ENCODE measurements at places on chromosomes 16 and 17.

DNA sequence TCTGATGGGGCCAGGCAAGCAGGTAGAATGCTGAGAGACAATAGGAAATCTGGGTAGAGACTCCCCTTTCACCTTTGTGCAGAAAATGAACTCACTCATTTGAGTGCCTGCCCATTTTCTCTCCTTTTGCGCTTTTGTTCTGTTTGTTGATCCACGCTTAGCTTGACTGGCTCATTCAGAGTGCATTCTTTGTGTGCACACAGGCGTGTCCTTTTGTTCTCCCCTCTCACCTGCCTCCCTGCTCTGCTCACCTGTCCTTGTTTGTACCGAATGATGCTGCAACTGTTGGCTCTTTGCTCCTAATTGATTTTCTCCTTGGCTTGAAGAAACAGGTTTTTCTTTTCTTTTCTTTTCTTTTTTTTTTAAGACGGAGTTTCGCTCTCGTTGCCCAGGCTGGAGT lies 15.8 kb downstream of the PGS1 start:
- no peak for DNase-seq

GRCh38 chr16:55999683-56000082 lies 124.5 kb upstream of the CES5A start:
- DNase-seq: no peak

- DNase-seq: no peak
Observed at GRCh38 chr16:27232061-27232900, 29.0 kb downstream of the KDM8 start.

DNA sequence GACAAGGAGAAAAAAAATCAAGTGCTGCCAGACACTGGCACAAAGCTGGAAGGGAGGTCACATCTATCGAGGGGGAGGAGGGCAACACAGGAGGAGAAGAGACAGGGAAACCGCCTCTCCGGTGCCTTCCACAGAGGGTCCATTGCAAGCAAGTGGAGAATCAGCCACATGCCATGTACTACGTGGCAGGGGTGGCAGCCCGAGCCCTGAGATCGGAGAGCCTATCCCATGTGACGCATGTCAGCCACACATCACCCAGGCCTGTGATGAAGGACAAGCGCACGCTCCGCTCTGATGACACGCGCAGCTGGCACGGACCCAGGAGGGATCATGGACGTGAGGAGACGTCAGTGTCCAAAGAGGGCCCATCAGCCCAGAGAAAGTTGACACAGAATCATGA lies 30.1 kb downstream of the ADCY9 start:
- DNase-seq: no peak

GRCh38 chr16:49183911-49184310 lies 97.7 kb downstream of the CBLN1 start:
- DNase-seq: no peak

DNA sequence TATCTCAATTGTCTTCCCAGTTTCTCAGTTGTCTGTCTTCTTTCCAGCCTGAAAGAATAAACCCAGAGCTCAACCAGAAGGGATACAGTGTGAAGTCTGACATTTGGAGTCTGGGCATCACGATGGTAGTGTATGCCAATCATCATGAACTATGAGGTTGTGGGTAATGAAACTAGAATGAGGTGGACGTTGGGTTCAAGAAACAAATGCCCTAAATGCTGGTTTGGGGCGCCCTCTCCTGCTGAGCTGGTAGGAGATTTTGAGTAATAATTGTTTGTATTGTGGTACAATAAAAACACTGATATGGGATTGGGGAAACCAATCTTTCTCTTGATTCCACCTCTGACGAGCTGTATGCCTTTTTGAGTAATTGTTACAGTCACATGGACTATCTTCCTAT lies 110.4 kb downstream of the MAP2K6 start:
- DNase-seq: no peak

DNA sequence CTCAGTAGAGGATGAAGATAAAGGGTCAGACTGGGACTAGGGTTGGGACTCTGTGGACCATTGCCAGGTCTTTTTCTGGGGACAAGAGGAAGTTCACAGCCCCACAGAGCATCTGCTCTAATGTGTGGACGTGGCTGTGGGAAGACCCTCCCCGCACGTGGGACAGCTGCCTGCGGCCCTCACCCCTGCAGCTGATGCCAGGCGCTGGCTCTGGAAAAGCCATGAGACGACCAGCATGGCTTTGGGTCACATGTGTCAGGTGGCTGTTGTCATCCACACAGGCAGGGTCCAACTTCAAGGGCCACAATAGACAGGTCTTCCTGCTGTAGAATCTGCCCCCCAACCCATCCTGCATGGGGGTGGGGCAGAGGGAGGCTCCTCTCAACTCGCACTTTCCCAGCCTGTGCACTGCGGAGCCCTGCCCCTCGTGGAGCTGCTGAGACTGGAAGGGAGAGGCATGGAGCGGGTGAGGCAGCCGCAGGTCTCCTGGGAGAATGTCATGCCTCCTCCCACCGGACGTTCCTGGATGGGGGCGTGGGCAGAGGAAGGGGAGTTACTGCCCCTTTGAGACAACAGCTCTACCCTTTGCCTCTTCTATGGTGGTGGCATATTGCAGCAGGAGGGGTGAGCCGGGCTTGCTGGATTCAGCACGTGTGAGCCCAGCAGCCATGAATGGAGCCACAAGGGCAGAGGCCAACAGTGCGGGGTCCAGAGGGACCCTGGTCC lies 53.4 kb downstream of the PIMREG start:
- no peak for DNase-seq

DNA sequence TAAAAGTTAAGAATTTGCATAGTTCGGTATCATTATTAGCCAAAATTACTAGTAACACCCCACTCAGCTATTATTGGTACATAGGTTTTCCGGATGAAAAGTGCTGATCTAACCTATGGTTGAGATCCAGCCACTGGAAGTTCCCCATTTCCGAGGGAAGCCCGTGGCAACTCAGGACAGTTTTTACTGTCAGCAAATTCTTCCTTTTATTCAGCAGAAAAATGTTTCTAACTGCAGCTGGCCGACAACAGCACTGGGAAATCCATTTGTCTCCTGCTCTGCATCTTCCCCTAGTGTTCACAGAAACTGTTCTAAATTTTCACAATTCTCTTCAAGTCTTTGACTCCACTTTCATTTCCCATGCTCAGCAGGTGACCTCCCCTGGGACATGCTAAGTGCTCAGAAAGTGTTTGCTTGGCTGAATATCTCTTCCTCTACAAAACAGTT lies 15.5 kb upstream of the MMD start:
- no peak for DNase-seq

DNA sequence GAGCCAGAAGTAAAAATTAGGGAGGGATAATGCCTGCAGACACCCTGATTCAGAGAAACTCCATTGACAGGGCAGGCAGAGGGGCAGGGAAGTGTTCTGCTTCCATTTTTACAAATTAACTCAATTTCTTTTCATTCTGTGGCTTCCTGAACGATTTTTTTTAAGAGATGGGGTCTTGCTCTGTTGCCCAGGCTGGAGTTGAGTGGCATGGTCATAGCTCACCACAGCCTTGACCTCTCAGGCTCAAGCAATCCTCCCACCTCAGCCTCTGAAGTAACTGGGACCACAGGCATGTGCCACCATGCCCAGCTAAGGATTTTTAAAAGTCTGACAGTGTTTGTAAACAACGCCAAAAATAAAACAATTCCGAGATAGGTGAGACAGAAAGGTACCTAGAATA lies 99.8 kb downstream of the SMG6 start:
- DNase-seq: no peak

DNA sequence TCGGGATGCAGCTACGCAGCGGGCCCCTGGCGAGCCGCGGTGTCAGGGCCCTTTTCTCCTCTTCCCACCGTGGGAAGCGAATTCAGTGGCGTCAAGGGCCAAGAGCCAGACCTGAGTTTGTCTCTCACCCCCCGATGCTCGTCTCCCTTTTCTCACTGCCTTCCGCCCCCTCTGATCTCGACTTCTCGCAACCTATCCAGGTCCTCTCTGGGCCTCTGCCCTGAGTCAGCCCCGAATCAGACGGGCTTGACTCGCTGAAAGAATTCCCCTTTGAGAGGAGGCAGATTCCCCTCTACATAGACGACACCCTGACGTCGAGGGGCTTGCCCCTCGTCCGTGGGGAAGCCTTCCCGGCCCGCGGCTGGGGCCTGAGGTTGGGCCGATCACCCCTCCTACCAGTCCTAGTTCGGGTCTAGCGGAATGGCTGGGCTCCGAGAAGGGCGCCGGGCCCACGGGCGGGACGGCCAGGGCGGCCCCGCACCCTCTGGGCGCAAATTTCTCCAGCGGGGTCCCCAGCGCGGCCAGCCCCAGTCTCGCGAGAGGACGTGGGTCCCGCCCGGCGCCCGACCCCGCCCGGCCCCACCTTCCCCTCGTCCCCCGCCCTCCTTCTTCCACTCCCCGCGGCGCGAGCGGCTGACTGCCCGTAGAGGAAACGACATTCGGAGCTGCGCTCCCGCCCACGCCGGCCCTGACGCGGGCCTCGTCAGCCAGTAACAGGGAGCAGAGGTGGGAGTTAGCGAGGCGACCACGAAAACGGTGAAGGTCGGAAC lies at the start of gene GGNBP2:
GGNBP2 (plus strand) TSS at position 613 of the 770 bp plus-strand sequence. CDS start 806 bp downstream, outside the sequence.
- peak; percentile 70 for DNase-seq

DNA sequence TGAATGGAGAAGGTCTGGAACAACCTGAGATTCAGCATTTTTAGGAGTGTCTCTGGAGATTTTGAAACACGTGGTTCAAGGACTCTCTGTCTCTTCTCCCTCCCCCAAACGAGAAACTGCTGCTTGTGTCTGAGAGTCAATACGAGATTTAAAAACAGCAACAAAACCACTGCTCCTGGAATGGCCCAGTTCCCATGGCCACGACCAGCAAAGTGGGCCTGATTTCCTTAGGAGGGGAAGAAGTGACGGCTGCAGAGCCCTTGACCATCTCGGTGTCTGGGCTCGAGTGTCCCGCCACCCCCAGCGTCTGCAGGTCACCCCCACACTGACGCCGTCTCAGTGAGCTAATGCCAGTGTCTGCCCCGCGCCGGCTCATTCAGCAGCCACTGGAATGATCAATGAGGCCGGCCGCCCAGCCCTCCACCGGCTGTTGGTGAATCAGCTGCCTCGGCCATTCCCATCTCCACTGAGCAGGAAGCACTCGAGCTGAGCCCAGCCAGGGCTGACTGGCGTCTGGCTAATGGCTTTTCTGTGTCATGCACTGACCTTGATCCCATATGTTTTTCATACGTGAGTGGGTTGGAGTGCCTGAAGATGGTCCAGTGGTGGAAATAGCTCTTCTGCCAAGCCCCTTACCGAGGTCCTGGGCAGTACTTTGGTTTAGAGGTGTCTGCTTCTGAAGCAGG lies 151.8 kb downstream of the PITPNC1 start:
- DNase-seq: no peak

GRCh38 chr17:72462407-72462806 lies 341.6 kb downstream of the SOX9 start:
- no peak for DNase-seq

GRCh38 chr16:30490210-30490609 lies 17.7 kb downstream of the ITGAL start:
- no peak for DNase-seq

GRCh38 chr17:10516065-10516464 lies 2.3 kb downstream of the MYH1 start:
- DNase-seq: no peak

DNA sequence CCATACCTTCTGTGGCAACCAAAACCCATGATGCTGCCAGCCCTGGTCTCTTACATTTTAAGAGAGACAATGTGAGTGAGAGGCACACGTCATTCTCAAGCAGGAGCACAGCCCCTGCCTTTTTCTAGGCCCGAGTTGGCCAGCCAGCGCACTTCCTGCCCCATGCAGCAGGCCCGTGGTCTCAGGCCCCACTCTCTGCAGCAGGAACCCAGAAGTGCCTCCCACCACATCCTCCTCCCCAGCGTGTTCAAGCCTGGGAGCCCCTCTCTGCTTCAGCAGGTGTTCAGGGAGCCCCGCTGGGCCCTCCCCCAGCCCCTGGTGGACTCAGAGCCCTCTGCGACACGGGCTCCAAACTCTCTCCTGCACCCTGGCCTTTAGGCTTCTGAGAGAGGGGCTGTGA lies 30.5 kb downstream of the ITGAE start:
- no peak for DNase-seq

DNA sequence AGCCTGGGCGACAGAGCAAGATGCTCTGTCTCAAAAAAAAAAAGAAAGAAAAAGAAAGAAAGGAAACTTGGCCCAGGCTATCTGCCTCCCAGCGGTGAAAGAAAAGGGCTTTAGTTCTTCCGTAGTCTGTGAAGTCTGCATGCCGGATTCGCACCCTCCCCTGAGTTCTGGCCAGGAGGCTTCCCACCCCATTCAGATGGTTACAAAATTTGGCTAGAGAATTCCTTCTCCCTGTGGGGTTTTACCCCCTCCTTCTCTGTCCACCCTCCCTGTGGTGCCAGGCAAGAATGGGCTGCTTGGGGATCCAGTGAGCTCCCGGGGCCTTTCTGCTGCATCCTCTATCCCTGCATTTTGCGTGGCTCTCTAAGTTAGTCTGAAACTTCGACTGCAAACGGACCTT lies 37.8 kb downstream of the PAFAH1B1 start:
- no peak for DNase-seq

GRCh38 chr17:3667366-3668278 lies 756 bp downstream of the TAX1BP3 start:
- no peak for DNase-seq

- no peak for DNase-seq
Observed at GRCh38 chr17:62933501-62934385, 32.3 kb upstream of the TANC2 start.

DNA sequence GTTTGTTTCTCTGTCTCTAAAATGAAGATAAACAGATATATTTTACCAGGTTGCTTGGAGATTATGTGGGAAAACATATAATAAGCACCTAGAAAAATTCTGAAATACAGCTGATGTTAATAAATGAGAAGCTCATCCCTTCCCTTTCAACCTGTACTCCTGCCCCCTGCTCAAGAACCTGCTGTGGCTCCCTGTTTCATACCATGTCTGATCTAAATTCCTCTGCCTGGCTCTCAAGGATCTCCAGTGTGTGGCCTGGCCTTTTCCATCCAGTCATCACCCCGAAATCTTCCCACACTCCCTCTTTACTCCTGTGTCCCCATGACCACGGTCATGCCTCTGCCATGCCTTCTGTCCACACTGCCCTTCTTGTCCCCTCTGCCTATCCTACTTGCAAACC lies 19.4 kb upstream of the DLX4 start:
- no peak for DNase-seq

- DNase-seq: no peak
Observed at GRCh38 chr16:68778551-68779231, 41.6 kb downstream of the CDH1 start.

- no peak for DNase-seq
Observed at GRCh38 chr16:24841291-24841690, 4.5 kb upstream of the SLC5A11 start.

- DNase-seq: no peak
Observed at GRCh38 chr17:13869331-13869940, 199.9 kb upstream of the COX10 start.

GRCh38 chr17:21495281-21495680 lies 119.1 kb downstream of the KCNJ12 start:
- DNase-seq: no peak

DNA sequence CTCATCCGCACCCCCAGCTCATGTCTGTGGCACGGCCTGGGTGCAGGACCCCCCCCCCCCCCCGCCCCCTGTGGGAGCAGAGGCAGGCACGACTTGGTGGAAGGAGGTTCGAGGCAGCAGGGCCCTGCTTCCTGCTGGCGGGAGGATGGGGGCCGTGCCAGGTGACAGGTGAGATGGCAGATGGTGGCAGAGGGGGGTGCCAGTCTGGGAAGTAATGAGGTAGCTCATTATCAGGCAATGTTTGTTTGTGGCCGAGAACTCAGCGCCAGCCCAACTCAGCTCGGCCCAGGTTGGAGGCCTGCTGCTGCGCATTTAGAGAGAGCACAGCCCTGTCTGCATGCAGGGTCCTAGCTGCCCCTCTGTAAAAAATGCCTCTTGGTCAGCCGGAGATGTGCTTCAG lies 40.1 kb upstream of the JPH3 start:
- DNase-seq: no peak

All from stimulated activated CD8-positive, alpha-beta memory T cell treated with anti-CD3 and anti-CD28 coated beads, Interleukin-4, amount 100 ng/mL, for 4 hours (primary cell).